Large intestine (tissue), 12 donors: ENCODE measurements at places on chromosomes 7 and 10. TPM values are rescaled to one million over a fixed set of nuclear protein-coding genes. Genes with fewer than 3 reads are reported as not detected.

Gene MYO1G
- polyA plus RNA-seq: 2.2 TPM

Gene OR2A7
- polyA plus RNA-seq: 16.7 TPM

Gene PNLIPRP3
- polyA plus RNA-seq: not detected

Gene MSMB
- 0.25 TPM for polyA plus RNA-seq

Gene WDFY4
- 3.5 TPM for polyA plus RNA-seq

Gene NODAL
- 0.33 TPM for polyA plus RNA-seq

Gene SEMA3E
- polyA plus RNA-seq: 0.82 TPM

Gene IGFBP3
- polyA plus RNA-seq: 115 TPM

Gene PNLIPRP2
- 11.9 TPM for polyA plus RNA-seq

Gene LIPM
- polyA plus RNA-seq: 0.04 TPM

Gene KCP
- 1.3 TPM for polyA plus RNA-seq

Gene PNLIPRP1
- polyA plus RNA-seq: 0.63 TPM

Gene FOXI2
- polyA plus RNA-seq: not detected
